CD8-positive, alpha-beta T cell (primary cell): ENCODE measurements at places on chromosomes 2 and 18.

- no peak for DNase-seq
Observed at GRCh38 chr2:3257166-3257565, 120.5 kb downstream of the EIPR1 start.

- DNase-seq: no peak
Observed at GRCh38 chr18:11826836-11827235, 24.4 kb upstream of the CHMP1B start.

GRCh38 chr2:85534881-85535280, 4.1 kb upstream of the MAT2A start:
- DNase-seq: no peak

- no peak for DNase-seq
Observed at GRCh38 chr2:118246726-118247125, 158.5 kb downstream of the INSIG2 start.

- no peak for DNase-seq
Observed at GRCh38 chr2:204862809-204863208, 317.5 kb downstream of the PARD3B start.

GRCh38 chr2:229205704-229206103, 65.4 kb downstream of the PID1 start:
- DNase-seq: no peak
